ENCODE measurements at places on chromosomes 5 and 9.
A peak's percentile ranks its signal among the peaks of the same experiment; 100 is the strongest.

DNA sequence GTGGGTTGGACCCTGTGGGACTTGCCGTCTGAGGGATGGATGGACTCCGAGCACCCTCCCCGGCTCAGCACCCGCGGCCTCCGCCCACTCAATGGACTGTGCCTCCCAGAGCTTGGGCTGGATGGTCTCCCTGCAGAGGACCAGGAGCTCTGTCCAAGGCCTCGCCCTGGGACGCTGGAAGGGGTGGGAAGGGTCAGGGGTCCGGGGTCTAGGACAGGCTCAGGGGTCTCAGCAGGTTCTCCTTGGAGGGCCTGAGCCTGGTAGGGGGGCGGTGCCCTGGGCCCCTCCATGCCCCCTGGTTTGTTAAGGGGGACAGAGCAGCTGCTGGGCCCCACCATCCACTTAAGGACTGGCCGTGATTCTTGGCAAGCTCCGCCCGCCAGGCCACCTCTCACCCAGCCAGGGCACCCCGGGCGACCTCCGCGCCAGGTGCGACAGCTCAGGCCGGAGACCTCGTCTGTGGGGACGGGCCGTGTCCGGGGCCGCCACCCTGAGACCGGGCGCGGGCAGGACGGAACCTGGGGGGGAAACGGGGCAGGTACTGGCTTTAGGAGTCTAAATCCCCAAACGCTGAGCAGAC lies 29.2 kb downstream of the EXOC3 start:
- peak; percentile 35 for DNase-seq

DNA sequence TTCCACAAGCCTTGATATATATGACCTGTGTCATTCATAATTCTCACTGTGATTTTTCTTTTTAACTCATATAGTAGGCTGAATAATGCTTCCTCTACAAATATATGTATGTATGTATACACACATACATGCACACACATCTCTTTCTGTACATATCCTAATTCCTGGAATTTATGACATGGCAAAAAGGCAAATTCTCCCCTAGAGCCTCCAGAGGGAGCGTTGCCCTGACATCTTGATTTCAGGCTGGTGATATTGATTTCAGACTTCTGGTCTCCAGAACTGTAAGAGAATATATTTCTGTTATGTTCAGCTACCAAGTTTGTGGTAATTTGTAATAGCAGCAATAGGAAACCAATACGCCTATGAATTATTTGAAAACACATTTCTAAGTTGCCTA lies 166.6 kb upstream of the GAS1 start:
- DNase-seq = no peak

- DNase-seq = no peak
Observed at GRCh38 chr9:134063571-134064450, 4.0 kb downstream of the BRD3 start.

GRCh38 chr9:136535070-136535469 lies 10.8 kb downstream of the NOTCH1 start:
- no peak for DNase-seq

DNA sequence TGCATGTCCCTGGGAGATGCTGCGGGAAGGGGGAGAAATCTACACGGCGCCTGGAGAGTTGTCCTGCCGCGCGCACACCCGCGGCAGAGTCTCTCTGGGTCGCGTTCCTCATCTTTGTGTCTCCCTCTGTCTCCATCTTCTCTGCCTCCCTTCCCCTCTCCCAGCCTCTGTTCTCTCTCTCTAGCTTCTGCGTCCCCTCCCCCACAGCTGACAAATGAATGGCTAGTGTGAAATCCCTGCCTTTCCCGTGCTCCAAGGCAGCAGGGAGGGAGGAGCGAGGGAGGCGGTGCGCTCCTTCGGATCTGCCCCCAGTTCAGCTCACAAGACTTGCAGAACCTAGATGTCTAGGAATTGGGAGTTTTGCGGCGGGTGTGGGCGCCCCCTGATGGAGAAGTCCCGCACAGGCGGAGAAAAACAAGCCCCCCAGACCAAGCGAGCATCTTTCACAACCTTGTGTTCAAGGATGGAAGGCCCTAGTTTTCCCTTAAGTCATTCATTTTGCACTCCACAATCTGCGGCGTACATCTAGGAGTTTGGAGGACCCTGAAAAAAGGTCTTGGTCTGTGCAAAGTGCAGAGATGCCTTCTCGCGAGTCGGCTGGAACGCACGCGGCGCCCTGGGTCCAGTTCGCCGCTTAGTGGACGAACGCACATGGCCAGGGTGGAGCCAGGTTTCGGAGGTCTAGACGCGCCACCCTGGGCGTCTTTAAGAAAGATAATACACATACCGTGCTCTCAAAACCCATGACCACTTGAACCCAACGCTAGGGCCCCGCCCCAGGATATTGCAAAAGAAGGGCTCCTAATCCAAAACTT lies 2.0 kb downstream of the VCAN start:
- DNase-seq = peak; percentile 78

DNA sequence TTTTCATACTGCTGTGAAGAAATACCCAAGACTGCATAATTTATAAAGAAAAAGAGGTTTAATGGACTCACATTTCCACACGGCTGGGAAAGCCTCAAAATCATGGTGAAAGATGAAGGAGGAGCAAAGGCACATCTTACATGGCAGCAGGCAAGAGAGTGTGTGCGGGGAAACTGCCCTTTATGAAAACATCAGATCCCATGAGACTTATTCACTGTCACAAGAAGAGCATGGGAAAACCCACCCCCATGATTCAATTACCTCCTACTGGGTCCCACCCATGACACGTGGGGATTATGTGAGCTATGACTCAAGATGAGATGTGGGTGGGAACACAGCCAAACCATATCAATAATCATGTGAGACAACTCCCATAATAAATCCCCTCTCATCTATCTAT lies 8.7 kb downstream of the TTC39B start:
- no peak for DNase-seq

DNA sequence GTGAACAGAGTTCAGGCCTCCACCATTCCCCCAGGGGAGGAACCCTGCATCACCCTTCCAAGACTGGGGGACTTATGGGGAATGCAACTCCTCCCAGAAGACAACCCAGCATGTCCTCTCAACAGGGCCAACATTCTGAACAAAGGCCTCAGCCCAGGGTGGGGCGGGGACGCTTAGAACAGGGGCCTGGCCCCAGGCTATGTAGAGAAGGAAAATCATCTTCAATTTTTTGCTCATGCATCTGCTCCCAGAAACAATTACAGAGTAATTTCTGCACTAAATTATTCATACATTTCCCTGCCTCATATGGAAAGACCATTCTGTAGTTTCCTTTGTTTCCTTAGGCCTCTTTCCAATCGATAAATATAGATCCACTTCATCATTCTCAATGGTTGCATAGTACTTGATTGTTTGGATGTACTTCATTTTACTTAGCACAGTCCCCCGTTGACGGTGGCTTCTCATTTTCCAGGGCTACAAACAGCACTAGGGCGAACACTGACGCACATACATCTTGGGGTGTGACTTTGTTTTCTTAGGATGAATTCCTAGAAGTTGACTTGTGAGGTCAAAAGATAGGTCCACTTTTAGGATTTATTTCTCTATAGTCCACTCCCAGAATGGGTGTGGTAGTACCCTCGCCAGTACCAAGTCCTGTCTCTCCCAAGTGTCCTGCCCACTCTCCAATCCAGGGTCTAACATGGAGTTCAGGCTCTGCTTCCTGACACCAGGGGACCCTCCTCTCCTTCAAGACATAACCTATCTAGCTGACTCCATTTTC lies 27.2 kb upstream of the SMU1 start:
- no peak for DNase-seq

- DNase-seq = no peak
Observed at GRCh38 chr9:132008855-132009812, 70.5 kb downstream of the MED27 start.

GRCh38 chr9:34603610-34604231 lies 8.2 kb downstream of the RPP25L start:
- DNase-seq = peak; percentile 85

GRCh38 chr5:35902046-35902672 lies 36.3 kb downstream of the CAPSL start:
- DNase-seq = peak; percentile 44

DNA sequence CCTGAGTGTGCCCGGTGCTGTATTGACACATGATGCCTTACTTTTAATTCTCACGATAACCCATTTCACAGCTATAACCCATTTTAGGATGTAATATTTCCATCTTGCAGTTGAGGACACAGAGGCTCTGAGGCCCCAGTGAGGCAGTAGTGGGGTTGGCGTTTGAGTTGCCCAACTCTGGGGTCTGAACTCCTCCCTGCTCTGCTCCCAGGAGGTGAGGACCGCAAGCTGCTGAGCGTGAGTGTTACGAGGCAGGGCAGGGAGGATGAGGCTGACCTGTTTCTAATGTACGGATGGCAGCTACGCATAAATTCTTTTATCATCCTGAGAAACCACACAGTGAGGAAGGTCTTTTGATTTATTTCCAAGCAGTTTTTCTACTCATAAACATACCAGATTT lies 11.4 kb downstream of the LRRC8A start:
- no peak for DNase-seq

GRCh38 chr5:69326365-69326764 lies 6.2 kb downstream of the CCDC125 start:
- no peak for DNase-seq

DNA sequence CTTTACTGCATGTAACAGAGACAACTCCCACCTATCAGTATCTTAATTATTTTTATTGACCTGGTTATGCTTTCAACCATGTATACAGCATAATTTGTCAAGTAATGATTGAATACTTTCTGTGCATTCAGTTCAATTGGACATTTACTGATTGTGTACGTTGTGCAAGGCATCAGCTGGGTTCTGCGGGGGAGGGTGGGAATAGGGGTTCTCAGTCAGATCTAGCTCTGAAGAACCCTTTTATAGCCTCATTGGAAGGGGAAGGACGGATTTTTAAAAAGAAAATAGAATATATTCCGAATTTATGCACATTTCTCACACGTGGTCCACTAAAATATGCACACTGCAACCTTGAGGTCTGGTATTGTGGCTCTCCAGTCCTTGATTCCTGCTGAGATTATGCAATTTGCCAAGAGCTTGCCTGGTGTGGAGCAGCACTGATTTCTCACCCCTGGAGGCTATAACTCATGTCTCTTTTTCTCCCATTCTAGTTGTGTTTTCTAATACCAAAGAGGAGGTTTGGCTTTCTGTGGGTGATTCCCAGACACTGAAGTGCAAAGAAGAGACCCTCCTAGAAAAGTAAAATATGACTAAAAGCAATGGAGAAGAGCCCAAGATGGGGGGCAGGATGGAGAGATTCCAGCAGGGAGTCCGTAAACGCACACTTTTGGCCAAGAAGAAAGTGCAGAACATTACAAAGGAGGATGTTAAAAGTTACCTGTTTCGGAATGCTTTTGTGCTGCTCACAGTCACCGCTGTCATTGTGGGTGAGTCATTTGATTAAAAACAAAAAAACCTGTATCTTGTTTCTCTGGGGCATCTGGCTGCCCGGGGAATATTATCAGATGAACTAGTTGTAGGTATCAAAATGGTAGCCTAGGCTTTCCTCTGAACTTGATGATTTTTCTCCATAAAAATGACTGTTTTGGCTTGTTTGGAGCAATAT lies 1.7 kb downstream of the SLC1A3 start:
- no peak for DNase-seq

DNA sequence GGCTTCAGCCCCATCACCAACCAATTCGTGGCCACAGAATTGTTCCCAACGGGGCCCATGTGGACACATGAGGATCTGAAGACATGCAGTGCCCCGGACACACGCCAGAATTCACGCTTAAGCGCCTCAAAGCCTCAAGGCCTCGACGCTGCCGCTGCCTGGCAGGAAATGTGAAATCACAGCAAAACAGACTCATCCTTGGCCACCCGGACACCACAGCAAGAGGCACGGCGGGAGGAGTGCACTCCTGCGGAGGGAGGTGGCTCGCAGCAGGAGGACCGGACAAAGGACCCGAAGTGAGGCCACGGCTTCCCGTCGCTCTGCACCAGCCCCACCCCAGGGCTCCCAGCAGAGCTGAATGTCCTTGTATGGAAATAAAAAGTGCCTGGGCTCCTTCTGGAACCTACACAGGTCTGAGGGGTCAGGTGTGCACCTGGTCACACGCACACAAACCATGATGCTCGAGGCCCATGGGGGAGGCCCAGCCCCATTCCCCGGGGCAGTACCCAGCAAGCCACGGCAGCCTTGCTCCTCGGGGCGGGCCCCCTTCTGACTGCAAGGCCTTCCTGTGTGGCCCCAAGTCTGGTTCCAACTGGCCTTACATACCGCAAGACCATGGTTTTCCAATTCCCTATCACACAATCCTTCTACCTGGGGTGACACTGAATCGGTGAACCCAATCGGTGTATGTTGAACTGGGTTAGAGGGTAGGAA lies 10.0 kb downstream of the SEC16A start:
- no peak for DNase-seq

DNA sequence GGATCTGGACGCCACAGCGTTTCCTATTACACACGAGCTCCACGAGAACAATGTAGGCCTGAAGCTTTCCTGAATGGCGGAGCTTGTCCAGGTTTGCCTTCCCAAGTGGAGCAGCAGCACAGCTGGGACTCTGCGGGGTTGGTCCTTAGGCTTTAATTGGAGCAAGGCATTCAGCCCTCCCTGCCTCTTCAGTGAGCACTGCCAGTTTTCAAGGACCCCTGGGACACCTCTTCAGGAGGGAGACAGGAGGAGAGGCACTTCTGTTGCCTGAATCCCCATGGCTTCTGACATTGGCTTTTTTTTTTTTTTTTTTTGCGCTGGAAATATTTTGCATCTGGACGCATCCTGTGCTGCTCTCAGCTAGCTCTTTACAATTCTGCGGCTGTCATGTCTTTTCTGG lies 179.4 kb downstream of the SEMA6A start:
- no peak for DNase-seq

DNA sequence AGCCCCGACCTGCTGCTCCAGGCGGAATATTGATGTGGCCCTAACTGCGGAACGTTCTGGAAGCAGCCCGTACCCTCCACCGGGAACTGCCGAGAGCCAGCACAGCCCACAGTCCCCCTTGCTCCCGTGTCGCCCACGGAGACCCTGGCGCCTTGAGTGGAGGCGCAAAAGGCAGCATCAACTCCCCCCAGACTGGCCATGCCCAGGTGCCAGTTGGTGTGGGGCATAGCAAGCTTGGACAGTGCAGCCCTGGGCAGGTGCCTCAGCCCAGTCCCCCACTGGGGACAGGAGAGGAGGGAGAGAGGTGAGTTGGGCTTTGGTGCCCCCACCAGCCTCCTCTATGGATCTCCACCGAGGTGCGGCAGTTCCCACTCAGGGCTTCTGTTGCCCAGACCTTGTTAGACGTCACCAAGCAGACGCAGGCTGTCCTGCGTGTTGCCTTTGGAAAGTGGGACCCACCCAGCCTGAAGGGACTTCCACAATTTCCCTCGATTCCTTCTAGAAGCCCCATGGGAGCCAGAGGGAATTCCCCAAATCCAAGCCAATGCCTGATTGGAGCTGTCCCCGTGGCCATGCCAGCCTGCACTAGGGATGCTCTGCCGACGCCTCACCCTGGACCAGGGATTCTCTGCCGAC lies 19.8 kb upstream of the NRARP start:
- no peak for DNase-seq

Measured in activated CD4-positive, alpha-beta memory T cell treated with anti-CD3 and anti-CD28 coated beads for 36 hours (primary cell).